ENCODE measurements at places on chromosomes 7 and 10. TPM values are rescaled to one million over a fixed set of nuclear protein-coding genes. Genes with fewer than 3 reads are reported as not detected.

DNA sequence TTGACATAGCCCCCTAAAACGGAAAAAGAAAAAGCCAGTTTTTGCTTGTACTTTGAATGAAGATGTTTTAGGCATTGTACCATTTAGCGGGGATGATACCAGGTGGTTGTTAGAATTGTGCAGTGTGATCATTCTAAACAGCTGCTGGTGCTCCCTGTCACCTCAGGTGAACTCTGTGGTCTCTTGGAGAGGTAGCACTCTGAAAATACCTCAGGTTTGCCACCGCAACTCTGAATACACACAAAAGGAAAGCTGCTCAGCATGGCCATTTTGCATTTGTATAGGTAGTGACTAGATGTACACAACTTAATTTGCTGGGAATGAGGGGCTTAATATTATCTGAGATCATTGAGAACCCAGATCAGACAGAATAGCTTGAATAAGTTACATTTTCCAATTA lies 52.6 kb downstream of the PLEKHA8 start:
- no peak for DNase-seq

GRCh38 chr10:80078448-80079311 lies at the start of gene TMEM254:
TMEM254 (plus strand) TSS chr10:80078665; CDS start chr10:80078700, 35 bp downstream.
- DNase-seq: peak; percentile 97

- DNase-seq: peak; percentile 26
Measured at GRCh38 chr10:48446785-48447184, 140.3 kb downstream of the MAPK8 start.

- no peak for DNase-seq
Measured at GRCh38 chr10:74824184-74824899, 2.1 kb upstream of the KAT6B start.

DNA sequence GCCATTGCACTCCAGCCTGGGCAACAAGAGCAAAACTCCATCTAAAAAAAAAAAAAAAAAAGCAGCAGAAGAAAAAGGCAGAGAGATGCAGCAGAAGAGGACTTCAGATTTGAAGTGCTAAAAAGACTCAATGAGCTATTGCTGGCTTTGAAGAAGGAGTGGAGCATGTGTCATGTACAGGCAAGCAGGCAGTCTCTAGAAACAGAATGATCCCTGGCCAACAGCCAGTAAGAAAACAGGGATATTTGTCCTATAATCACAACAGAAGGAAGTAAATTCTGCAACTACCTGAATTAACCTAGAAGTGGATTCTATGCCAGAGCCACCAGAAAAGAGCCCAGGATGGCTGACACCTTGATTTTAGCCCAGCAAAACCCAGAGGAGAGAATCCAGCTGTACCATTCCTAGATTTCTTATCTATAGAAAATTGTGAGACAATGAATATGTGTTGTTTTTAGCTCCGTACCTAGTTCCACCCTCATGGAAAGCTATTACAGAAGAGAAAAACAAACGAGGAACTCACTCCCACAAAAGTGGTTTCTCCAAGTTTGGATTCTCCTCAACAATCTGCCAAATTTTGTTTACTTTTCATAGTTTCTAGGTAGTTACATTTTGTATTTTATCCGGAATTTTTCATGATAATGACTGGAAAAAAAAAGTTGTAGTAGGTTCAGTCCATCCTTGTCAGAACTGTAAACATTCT lies 198.2 kb upstream of the GNAI1 start:
- DNase-seq: no peak

- DNase-seq: no peak
Measured at GRCh38 chr10:131871673-131872005, 29.2 kb upstream of the PPP2R2D start.

- DNase-seq: no peak
Measured at GRCh38 chr7:71312755-71313490, 181.0 kb downstream of the GALNT17 start.

GRCh38 chr10:88618496-88618895 lies 31.9 kb downstream of the LIPJ start:
- DNase-seq: no peak

DNA sequence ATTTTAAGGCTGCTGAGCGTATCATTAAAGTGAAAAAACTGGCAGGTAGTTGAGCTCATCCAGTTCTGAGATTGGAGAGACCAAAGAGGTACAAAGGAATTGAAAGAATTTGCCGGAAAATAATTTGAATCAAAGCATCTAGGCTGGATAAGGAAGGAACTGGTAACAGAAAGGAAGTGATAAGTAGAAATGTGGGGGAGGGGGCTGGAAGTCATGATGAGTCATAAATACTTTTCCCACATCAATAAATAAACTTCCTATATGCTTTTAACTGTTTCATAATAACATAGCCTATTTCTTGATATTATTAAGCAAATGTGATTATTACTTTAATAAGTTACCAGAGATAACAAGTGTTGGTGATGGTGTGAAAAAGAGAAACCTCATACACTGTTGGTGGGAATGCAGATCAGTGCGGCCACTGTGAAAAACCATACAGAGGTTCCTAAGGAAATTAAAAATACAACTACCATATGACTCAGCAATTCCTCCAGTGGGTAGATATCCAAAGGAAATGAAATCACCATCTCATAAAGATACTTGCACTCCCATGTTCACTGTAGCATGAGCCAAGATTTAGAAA lies 27.0 kb downstream of the ZNF438 start:
- DNase-seq: no peak

DNA sequence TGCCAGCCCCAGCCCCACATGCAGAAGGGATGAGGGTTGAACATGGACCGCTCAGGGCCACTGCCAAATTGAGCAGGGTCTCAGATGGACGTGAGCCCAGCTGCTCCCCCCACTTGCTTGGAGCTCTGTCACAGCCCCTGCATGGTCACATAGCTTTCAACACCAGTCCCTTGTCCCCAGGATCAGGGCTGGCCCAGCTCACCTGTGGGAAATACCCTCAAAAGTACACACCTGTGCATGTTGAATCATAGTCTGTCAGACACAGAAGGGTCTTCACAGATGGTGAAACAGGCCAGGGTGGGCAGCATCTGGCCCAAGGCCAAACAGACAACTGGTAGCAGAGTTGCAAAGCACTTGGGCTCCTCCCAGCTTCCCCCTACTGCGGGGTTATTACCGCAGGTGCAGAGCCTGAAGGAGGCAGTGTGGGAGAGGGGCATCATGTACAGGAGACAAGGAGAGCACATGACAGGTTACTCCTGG lies 77.6 kb upstream of the UNC5B start:
- no peak for DNase-seq

DNA sequence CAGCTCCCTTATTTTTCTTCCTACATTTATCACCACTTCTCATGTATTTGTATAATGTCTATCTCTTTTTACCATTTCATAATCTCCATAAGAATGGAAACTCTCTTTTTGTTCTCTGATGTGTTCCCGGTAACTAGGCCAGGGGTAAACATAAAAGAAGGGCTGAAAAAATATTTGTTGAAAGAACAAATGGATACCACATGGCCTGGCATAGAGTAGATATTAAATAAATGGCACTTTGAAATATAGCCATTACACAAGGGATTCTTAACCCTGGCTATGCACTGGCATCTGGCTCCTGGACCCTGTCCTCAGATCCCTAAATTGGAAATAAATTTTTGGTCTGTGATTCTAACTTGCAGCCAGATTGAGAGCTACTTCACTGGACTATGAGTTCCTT lies 30.4 kb downstream of the ELAPOR2 start:
- DNase-seq: no peak

GRCh38 chr10:92829786-92830377 lies 18.4 kb upstream of the EXOC6 start:
- no peak for DNase-seq

DNA sequence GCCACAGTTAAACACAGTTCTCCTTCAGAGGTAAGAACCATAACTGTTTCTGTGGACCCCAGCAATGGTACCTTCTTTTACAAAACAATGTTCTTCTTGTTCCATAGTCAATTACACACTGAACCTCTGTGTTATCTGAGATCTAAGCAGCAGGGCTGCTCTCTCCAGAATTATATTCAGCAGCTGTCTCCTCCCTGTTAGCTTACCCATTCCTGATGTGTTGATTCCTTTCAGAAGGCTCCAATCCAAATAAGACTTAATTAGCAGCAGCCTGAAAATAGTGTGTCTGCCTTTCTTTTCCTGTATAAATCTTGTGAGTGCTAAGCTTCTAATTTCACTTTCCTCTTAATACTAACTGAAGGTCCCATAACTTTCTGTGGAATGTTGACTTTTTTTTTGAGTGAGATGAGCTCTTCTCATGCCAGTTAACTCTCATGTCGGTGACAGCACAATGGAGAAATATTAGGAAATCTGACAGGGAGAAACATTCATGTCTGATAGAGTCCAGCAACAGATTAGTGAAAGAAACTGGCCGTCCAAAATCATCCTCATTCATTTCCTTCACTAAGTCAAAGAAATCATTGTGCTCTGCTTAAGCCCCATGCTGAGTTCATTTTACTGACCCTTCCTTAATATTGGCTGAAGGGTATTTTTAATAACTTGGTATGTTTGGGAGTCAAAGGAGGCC lies 226.5 kb downstream of the PRKG1 start:
- no peak for DNase-seq

DNA sequence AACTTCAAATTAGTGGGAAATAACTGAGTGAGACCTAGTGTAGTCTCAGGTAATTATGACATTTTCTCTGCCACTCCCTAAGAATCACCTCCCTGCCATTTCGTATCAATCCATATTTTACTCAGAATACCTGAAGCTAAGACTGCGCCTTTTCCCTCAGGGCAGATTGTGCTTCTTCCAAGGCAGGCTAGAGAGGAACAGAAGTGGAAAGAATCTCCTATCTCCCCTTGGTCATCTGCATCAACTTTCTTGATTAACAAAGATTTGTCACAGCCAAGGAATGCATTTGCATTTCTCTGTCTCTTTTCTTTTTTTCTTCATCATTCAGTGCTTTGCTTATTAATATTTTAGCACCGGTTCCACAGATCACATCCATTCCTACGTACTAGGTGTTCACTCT lies 119.1 kb downstream of the PTPRZ1 start:
- no peak for DNase-seq

- DNase-seq: peak; percentile 49
Measured at GRCh38 chr10:30583778-30584415, 45.7 kb downstream of the LYZL2 start.

DNA sequence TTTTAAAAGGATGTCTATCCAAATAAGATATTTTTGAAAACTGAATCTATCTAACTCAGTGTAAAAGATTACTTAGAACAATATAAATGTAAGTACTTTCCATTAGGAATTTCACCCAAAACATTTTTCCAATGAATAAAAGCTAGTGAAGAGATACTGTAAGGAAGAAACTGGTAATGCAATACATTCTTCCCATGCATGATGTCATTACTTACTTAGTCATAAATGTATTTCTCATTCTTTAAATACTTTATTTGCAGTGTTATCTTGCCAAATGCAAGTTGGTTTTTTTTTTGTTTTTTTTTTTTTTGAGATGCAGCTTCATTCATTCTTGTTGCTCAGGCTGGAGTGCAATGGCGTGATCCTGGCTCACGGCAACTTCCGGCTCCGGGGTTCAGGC lies 265.6 kb downstream of the PHF14 start:
- DNase-seq: no peak

- no peak for DNase-seq
Measured at GRCh38 chr7:137829337-137829992, 17.3 kb downstream of the DGKI start.

DNA sequence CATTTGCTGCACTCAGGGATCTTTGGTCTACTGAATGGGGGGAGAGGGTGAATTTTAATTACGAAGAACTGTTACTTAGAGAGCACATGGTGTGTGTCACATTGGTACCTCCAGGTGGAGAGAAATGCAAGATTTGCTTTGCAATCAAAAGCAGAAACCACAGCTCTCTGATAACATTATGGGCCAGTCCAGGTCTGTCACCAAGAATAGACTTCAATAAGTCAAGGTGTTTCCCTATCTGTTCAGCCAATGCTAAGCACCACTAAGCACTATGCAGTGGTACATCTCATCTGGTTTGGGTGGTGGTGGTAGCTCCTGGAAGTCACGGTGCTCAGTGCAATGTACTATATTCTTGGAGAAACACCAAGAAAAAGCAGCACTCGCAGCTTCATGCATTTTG lies 119.6 kb upstream of the AFAP1L2 start:
- no peak for DNase-seq

- no peak for DNase-seq
Measured at GRCh38 chr7:55157764-55158105, 138.9 kb downstream of the EGFR start.

GRCh38 chr7:82382276-82382675 lies 61.3 kb downstream of the CACNA2D1 start:
- DNase-seq: no peak

BLNK gene
- polyA plus RNA-seq: 0.25 TPM

PRSS2 gene
- 0.04 TPM for polyA plus RNA-seq

FMC1 gene
- polyA plus RNA-seq: 32.1 TPM

CREM gene
- polyA plus RNA-seq: 336 TPM

FEZF1 gene
- not detected for polyA plus RNA-seq

HMX2 gene
- polyA plus RNA-seq: not detected

PROSER2 gene
- 1.6 TPM for polyA plus RNA-seq

INHBA gene
- 0.05 TPM for polyA plus RNA-seq

ZNF394 gene
- polyA plus RNA-seq: 15.9 TPM

DENND2A gene
- 2.7 TPM for polyA plus RNA-seq

CLCN1 gene
- polyA plus RNA-seq: 0.73 TPM

TMEM270 gene
- not detected for polyA plus RNA-seq

LIPJ gene
- 0.03 TPM for polyA plus RNA-seq

PDK4 gene
- polyA plus RNA-seq: 2,751 TPM

CCDC7 gene
- 0.86 TPM for polyA plus RNA-seq

Data from psoas muscle (tissue), 8 donors.